Common myeloid progenitor, CD34-positive (primary cell): ENCODE measurements at places on chromosomes 7 and 10.

- peak; percentile 20 for DNase-seq
These were observed 143.3 kb downstream of the HDAC9 start for GRCh38 chr7:18638594-18639452.

GRCh38 chr10:13771992-13772391 lies 185.2 kb downstream of the PRPF18 start:
- no peak for DNase-seq

DNA sequence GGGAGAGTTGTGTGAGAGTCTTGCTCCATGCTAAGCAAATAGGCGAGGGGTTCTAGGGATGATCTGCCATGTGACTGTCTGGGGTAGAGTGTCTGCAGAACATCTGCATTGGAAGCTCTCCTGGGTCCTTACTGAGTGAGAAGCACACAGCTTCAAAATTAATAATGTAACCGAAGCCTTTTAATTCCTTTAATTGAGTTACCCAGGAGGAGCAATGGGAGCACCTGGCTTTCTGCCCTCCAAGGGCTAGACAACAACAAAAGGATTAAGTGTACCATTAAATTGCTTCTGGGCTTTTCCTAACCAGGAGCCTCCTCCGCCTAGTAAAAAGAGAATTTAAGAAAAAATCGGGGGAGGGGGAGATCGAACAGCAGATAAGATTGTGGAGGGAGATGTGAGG lies 102.0 kb upstream of the TBX20 start:
- no peak for DNase-seq

DNA sequence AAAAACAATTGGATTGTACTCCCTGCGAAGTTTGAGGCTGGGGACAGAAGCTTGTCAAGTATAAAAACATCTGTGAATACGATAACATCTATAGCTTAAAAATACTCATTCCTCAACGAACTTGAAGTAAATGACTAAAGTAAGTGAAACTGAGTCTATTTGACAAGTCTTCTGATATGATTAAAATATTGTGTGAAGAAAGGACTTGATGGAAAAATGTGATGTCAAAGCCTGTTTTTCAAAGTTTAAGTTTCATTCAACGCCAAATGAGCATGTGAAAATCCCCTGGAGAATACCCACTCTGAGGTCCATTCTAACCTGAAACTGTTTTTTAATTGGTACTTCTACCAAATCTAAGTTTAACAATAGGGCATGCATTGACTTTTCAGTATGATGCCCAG lies 122.3 kb upstream of the MDFIC start:
- no peak for DNase-seq

GRCh38 chr7:131238347-131238931 lies 89.2 kb upstream of the MKLN1 start:
- DNase-seq: no peak
